ENCODE measurements at places on chromosomes 13 and 19.
A peak's percentile ranks its signal among the peaks of the same experiment; 100 is the strongest.

DNA sequence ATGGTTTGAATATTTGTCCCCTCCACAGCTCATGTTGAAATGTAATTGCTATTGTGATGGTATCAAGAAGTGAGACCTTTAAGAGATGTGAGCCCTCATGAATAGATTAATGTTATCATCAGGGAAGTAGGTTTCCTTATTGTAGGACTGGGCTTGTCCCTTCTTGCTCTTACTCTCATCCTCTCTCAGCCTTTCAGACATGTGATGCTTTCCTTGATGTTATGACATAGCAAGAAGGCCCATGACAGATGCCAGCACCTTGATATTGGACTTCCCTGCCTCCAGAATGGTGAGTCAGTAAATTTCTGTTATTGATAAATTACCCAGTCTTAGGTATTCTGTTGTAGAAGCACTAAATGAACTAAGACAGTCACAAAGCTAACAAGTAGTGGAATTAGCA, 5.7 kb upstream of the ZMYM2 start:
- no peak for DNase-seq

DNA sequence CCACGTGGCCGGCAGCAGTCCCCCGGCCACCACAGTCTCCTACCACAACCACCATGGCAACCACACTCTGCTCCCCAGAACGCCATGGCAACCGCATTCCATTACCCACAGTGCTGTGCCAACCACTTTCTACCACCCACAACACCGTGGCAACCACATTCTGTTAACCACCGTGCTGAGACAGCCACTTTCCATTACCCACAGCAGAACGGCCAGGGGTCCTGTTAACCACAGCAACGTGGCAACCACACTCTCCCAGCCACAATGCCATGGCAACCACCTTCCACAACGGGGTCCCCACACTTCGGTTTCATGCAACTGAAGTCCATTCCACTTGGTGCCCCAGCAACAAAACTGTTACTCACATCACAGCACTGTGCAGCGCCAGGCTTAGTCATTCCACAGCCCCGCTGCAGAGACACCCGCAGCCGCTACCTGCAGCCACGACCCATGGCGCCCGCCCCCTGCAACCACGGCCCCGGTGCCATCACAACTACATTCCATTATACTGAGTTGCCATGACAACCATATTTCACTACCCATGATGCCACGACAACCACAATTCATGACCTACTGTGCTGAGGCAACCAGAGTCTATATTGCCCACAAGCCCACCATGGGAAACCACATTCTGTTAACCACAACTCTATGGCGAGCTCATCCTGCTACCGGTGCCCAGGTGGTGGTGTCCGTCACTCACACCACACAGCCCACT, 10.0 kb downstream of the DPF1 start:
- DNase-seq = no peak

DNA sequence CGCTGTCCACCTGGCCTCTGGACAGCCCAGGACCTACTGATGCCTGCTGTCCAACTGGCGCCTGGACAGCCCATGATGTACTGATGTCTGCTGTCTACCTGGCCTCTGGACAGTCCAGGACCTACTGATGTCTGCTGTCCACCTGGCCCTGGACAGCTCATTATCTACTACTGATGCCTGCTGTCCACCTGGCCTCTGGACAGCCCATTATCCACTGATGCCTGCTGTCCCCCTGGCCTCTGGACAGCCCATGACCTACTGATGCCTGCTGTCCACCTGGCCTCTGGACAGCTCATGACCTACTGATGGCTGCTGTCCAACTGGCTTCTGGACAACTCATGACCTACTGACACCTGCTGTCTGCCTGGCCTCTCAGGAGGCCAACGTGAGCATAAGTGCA, 208.1 kb downstream of the TEX29 start:
- no peak for DNase-seq

DNA sequence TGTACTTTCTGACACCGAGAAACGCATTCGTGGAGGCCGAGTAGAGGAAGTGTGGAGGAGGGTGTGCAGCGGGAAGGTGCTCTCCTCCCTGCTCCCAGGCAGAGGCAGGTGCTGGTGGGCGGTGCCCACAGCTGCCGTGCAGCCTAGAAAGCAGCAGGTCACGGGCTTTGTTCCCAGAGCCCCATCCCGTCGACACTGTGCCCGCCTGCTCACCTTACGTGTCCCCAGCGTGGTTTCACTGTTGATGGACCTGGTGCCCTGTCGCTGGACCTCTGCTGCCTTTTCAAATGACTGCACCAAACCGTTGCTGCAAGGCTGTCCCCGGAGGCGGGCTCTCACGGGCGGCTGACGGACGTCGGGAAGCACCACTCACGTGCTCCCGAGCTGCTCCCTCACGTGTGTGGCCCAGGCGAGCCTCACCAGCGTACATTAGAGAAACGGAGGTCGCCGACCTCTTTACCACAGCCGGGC, 20.8 kb downstream of the PLEKHJ1 start:
- no peak for DNase-seq

DNA sequence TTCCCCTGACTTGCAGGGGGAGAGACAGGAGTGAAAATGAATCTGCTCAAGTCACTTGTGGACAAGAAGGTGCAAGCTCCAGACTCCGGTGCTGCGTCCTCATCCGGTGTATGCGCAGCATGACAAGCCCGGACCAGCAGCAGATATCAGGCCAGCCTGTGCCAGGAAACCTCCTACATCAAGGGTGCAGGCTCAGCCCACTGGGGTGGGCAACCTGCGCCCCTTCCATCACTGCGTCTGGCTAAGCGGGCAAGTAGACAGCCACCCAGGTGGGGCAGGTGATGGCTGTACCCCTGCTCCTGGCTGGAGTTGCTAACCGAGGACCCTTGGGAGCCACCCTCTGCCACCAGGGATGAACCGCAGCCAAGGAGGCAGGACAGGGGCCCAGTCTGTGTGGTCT, 32.9 kb upstream of the SLC15A1 start:
- DNase-seq = no peak

DNA sequence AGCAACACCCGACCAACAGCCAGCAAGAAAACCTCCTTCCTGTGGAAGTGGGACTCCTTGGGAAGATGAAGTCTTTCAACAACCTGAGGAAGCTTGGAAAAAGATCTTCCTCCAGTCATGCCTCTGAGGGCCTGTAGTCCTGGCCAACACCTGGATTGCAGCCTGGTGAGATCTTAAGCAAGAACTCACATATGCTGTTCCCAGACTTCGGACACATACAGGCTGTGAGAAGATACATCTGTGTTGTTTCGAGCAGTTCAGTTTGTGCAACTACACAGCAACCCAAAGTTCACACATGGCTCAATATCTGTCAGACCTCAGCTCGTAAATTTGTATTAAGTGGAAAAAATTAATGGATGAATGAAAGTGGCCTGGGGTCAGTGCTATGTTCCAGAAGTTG, 65.1 kb upstream of the UBAC2 start:
- DNase-seq = no peak

GRCh38 chr13:28297341-28297740, 159.0 kb downstream of the PAN3 start:
- DNase-seq = no peak

DNA sequence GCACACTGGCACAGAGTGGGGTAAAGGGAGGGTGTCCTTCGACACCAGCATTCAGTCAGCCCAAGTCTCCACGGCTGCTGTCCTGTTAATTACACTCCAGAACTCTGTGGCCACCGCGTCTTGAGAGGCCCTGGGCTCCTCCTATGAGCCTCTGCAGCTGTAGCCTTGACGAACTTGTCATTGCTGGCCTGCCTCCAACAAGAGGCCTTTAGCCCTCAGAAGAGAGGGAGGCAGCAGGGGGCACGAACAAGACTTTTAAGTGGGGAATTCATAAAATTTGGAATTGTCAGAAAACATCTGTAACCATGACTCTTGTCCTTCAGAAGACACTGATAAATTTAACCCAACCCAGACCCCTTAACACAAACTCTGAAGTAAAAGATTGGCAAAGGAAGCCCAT, 241.9 kb downstream of the UQCRFS1 start:
- DNase-seq = no peak

GRCh38 chr13:106401081-106401480, 134.4 kb downstream of the EFNB2 start:
- no peak for DNase-seq

DNA sequence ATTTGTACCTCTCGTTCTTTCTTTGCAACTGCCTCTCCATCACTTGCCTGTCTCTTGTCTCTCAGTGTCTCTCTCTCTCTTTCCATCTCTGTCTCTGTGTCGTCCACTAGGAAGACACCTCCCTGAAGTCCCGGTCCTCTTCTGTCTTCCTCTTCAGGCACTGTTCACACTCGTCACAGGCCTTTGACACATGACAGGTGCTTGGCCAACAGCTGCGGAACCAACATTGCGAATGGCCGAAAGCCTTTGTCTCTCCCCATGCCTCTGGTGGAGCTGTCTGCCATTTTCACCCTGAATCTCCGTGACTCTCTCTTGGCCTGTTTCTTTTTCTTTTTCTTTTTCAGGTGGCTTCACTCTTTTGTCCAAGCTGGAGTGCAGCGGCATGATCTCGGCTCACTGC, 2.8 kb downstream of the HIPK4 start:
- no peak for DNase-seq

DNA sequence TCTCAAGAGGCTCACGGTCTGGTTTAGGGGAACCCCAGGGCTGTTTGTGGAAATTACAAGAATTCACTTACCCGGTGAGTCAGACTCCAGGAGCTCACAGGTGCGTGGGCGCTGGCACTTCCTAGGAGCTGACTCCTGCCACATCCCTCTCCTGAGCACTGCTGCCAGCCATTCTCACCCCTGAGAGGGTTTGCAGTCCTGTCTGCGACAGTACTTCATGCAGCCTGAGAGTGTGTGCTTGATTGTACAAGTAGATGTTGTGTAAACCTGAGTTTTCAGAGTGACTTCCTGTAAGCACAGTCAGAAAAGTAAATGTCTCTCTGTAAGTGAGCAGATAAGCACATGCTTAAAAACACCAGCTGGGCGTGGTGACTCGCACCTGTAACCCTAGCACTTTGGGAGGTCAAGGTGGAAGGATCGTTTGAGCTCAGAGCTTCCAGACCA, 8.1 kb downstream of the MRPL4 start:
- DNase-seq = no peak

DNA sequence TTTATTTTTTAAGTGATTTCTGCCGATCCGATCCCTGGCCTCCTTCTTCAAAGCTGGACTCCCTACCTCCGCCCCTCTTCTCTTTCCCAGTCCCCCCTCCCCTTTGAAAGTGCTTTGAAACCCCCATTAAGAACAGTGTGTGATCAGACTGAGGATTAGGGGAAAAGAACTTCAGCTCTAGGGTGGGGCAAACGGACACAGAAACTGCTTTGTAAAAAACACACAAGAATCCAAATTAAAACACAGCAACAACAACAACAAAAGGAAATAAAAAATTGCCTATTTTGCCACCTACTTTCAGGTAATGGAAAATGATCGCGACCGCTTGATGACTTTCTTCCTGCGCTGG, 1.4 kb downstream of the SPRY2 start:
- peak; percentile 11 for DNase-seq

DNA sequence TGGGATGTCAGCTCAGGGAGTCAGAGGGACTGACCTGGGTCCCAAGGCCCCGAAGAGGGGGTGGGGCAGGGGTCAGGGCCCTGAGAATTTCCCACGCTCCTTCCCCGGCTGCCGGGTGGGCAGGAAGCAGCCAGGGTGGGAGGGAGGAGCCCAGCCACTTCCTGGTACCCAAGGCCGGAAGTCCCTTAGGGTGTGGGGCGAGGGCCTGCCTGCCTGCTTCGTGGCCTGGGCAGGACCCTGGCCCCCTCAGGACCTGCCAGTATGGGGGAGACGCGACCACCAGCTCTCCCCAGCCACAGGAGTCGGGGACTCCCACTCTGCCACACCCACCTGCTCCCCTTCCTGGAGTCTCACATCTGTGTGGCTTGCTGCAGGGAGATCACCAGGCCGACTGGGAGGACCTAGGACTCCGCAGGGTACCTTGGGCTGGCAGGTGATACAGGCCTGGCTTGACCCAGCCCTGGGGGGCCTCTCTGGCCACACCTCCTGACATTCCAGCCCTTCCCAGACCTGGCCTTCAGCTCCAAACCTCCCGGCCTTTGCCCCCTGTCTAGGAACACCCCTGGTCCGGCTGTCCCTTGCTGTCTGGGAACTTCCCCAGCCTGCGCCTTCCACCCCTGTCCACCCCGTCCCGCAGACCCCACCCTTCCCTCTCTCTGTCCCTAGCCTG, 9.8 kb upstream of the CIRBP start:
- no peak for DNase-seq

DNA sequence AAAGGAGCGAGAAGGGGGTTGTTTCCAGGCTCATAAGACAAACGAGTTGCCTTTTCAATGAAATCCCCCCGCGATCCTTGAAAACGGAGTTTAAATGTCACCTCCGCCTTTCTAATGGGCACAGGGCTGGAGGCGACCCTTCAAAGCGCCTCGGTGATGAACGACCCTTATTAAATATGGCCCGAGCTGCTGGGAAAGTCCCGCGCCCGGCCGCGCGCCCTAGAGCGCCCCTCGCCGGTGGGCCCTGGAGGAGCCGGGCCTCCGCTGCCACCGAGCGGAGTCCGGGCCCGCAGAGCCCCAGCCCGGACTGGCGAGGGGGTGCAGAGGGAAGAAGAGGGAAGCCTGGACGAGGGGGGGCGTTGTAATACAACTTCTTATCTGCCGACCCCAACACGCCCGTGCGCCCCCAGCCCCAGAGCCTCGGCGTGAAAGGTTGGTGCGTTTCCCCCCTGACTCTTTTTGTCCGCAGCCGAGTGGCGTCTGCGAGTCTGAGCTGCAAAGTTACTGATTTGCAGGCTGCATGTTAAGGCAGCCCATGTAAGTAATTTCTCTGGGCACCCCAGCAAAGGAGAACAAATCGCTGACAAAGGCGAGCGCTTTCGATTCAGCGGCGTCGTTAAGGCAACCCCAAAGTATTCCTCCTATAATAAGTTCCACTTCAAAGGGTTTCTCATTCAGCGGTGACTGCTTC, 11.9 kb downstream of the ZIC5 start:
- DNase-seq = no peak

DNA sequence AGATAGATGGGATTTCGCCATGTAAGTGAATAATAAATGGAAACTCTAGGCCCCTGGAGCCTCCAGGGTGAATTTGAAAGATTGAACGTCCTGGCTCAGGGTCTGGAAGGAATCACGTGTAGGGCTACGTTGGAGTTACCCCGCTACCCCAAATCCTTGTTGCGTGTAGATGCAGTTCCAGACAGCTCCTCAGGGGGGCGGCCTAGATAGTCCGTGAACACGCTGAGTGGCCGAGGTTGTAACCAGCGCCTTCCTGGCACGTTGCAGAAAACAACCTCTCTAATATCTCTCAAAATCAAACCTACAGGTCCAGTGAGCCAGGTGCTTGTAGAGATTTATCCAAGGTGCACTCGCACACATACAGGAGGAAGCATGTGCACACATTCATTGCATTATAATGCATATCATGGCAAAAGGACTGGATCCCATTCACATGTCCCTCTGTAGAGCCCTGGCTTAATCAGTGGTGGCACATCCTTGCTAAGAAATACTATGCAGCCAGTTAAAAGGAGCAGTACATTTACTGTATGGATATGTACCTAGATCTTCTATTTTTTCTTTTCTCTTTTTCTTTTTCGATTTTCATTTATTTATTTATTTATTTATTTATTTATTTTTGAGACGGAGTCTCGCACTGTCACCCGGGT, 2.5 kb upstream of the KEAP1 start:
- peak; percentile 42 for DNase-seq

GRCh38 chr13:113638806-113639205, 19.2 kb downstream of the ATP4B start:
- no peak for DNase-seq
